Activated naive CD4-positive, alpha-beta T cell treated with anti-CD3 and anti-CD28 coated beads for 36 hours (primary cell): ENCODE measurements at places on chromosomes 5 and 9. TPM values are rescaled to one million over a fixed set of nuclear protein-coding genes. Genes with fewer than 3 reads are reported as not detected.

GRCh38 chr5:130316971-130317680 lies 412.9 kb downstream of the CHSY3 start:
- DNase-seq, result no peak

Gene PLPPR1
- total RNA-seq, result not detected

DNA sequence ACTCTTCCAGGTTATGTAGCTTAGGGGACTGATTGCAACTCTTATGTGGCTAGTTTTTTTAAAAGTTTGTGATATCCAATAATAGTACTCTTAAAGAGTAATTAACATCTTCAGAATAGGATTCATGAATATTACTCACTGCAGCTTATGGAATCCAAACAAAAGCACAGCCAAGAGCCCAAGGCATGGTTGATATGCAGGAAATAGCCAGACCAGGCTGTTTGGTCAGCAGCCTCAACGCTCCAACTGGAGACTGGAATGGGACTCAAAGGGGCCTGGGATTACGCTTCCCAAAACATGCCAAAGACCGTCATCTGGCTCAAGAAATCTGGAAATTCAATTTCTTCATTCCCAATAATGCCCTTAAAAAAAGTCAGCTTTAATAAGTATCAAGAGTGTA lies 268.6 kb downstream of the SEC61B start:
- no peak for DNase-seq

DNA sequence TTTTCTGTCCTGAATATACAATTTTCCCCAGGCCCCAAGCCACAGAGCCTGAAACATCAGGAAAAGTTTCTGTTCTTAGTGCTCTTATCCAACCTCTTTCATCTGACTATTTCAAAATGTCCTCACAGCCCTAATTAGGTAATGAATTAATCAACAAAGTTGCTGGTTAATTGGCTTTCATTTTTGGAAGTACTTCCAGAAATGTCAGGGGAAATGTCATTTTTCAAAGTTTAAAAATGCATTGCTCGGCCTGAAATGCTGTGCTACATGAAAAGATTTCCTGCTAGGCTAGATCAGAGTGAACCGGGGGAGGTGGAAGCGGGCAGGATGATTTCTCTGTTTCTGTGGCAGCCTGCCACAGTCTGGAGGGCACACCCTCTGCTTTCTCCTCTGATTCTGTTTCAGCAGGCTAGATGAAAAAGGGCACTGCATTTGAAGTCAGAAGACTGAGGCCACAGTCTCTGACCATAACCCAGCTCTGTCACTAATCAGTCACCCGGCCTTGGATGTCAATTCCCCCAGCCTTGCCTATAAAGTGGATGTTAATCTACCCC lies 55.9 kb upstream of the BARX1 start:
- DNase-seq, result peak; percentile 27
